ENCODE measurements at places on chromosomes 16 and 17.

- DNase-seq = no peak
Observed at GRCh38 chr17:79012563-79013134, 3.1 kb upstream of the CANT1 start.

DNA sequence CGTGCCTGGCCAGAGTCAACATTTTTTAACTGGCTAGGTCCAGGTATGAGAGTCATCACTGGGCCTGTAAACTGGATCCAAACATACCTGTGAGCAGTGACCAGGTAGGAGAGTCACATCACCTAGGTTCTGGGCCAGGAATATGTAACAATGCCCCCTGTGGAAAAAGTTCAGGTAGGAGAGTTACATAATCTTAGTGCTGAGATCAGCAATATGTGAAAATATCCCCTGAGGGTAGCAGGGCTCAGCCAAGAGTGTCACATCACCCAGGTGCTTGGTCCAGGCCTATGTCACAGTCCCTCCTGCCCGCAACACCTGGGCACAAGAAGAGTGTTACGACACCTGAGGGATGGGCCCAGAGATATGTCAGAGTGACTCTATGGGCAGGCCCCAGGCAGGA is 2104.7 kb downstream of the TP53TG3F start:
- no peak for DNase-seq

GRCh38 chr16:11557801-11558200 is 28.9 kb downstream of the LITAF start:
- DNase-seq = no peak

DNA sequence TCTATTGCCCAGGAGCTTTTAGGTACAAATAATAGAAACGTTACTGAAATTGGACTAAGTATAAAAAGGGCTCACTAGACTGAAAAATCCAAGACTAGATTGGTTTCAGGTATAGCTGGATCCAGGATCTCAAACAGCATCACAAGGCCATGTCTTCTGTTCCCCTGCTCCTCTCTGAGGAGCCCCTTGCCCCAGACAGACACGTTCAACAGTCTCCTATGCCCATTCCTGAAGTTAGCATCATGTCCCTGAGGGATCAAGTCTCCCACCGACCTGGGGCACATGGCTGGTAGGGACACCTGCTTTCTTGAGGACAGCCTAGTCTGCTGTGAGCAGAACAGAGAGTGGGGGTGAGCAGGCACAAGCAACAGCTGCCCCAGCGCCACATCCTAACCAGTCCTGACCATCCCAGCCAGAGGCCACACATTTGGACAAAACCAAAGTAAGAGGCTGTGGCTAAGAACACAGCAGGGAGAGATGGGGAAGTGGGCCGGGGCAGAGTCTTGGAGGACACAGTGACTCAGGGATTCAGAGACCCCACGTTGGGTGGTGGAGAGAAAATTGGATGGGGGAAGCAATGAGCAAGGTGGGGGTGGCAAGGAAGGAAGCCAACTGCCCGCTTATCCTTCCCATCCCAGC is 10.5 kb upstream of the MMP2 start:
- no peak for DNase-seq

DNA sequence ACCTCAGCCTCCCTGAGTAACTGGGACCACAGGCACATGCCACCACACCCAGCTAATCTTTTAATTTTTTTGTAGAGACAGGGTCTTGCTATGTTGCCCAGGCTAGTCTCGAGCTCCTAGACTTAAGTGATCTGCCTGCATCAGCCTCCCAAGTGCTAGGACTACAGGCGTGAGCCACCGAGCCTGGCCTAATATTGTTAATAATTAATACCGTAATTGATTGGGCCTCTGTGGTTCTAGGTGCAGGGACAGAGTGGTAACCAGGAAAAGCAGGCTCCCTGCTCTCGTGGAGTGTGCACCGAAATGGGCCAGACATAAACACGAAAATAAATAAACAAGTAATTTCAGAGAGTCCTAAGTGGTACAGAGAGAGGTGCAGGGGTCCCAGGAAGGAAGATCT is 241.0 kb downstream of the GSG1L start:
- no peak for DNase-seq

- no peak for DNase-seq
Observed at GRCh38 chr16:63945806-63946205, 1176.1 kb downstream of the CDH11 start.

- DNase-seq = no peak
Observed at GRCh38 chr17:80012765-80013741, 22.6 kb downstream of the TBC1D16 start.

DNA sequence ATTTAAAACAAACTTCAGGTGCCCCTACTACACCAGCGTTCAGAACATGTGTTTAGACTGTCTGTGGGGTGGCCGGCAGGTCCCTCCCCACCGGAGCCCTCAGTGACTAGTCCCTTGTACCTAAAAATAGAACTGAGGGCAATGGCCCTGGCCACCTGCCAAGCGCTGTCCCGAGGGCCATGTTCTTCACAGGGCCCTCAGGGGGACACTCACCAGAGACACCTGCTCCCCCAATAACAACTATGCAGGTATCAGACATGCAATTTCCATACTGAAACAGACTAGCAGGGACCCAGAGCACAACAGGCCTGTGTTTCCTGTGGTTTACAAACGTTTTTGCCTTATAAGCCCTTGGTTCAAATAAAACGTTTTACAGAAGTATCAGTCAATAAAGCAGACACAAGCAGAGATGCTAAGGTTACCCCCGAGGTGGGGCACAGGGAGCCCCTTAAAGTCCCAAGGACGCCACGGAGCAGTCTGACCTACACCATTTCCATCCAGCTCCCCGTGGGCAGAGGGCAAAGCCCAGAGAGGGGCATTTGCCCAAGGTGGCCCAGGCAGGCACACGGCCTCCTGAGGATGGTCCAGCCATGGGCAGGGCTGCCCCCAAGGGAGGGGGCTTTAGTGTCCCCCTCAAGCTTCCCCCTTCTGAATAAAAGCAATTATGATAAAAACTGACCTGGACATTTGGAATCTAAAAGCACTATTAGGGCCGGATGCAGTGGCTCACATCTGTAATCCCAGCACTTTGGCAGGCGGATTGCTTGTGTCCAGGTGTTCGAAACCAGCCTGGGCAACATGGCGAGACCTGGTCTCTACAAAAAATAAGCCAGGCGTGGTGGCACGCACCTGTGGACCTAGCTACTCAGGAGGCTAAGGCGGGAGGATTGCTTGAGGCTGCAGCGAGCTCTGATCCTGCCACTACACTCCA is 896 bp upstream of the MYLK3 start:
- DNase-seq = peak; percentile 31

GRCh38 chr17:82152556-82153294 is 54.7 kb upstream of the FASN start:
- DNase-seq = no peak

DNA sequence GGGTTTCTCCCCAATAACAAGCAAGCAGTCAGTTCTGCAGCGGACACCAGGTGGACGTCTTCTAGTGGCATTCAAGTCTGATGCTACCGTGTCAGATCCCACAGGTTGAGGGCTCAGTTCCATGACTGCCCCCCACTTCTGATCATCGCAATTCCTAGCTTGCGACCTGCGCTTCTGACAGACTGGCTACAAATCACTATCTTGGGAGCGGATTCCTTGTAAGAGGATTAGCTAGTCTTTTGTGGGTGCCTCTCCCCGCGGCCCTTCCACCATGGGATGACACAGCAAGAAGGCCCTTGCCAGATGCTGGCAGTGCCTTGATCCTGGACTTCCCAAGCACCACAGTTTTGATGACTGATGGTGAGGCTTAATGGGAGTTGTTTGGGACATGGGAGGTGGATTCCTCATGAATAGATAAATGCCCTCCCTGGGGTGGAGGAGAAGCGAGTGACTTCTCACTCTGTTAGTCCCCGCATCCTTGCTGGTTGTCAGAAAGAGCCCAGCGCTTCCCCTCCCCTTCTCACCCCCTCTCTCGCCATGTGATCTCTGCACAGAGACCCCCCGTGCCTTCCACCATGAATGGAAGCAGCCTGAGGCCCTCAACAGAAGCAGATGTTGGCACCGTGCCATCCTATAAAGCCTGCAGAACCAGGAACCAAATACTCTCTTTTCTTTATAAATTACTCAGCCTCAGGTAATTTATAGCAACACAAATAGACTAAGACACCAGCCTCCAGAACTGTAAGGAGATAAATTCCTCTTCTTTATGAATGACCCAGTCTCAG is 19.1 kb downstream of the CDIP1 start:
- DNase-seq = no peak

DNA sequence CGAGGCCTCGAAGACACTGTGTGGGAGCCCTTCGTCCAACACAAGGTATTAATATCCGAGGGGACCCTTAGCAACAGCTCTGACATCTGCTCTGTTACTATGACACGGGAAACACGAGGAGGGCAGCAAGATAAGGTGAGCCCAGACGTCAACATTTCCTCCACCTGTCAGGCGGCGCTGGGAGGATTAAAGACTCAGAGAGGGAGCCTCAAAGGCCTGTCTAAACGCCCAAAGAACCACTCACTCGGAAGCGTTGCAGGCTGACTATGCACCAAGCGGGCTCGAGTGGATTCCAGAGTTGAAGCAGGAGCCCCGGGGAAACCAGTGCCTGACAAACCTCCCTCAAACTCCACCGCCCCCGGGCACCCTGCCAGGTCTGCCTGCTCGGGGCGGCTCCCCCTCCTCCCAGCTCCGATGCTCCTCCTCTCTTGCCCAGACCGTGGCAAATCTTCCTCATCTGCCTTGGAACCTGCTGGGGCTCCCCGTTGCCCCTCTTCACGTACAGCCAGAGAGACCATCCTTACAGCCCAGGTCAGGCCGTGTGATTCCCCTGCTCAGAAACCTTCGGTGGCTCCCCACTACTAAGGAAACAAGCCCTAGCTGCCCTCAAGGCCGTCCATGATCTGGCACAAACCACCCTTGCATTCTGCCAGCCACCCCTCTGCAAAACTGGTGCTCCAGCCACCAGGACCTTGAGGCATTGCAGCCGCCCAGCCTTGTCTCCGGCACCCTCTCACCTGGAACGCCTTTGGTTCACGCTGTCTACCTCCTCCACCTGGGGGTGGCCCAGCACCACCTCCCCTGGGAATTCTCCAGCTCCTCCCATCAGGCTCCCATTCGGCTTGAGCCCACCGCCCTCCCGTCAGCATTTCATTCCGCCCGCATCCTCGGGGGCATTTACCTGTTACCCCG is 16.2 kb downstream of the RPH3AL start:
- DNase-seq = no peak

DNA sequence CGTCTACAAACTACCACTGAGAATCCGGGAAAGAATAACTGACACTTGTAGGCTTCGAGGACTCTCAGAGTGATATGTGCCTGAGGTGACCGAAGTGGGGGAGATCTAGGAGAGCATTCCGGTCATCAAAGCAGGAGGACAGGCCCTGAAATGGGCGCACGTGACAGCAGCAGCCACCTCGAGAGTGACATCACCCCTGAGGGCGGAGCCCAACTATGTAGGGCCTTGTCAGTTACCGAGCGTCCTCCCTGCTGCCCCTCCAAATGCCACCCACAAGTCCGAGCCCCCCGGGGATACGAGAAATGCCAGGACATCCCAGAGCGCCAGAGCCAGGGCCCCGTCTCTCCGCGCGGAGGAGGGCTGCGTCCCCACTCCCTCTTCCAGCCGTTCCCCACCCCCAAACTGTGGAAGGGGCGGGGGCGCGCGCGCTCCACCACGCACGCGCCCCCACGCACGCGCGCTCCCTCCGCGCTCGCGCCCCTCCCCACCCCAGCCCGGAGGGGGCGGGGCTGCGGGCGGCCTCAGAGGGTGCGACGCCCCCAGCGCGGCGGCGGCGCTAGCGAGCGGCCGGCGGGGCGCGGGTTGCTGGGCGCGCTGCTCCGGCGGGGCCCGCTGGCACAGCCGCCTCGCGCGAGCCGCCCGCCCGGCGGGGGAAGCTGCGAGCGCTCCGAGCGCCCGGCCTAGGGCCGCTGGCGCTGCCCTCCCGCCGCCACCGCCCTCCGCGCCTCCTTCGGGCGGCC is at the start of gene TANC2:
TSS of gene TANC2 (plus strand) at position 550 of the 740 bp plus-strand sequence. CDS start 43,325 bp downstream, outside the sequence.
- DNase-seq = peak; percentile 85

DNA sequence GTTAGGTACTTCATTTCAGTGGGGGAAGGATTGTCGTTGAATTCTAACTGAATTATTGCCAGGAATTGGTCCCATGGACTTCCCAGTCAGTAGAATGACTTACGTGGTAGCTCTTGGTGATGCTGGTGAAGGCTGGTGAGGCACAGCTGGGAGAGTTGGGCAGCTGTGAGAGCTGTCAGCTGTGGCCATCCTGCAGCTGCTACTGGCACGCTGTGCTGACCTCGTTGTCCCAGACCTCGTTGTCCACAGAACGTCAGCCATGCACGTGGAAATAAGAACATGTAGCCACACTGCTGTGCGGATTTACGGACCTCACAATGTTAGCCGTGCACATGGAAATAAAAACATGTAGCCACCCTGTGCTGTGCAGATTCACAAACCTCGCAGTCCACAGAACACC is 102.3 kb downstream of the NPIPB11 start:
- DNase-seq = no peak

GRCh38 chr17:19537111-19537510 is 3.5 kb downstream of the SLC47A1 start:
- DNase-seq = no peak

DNA sequence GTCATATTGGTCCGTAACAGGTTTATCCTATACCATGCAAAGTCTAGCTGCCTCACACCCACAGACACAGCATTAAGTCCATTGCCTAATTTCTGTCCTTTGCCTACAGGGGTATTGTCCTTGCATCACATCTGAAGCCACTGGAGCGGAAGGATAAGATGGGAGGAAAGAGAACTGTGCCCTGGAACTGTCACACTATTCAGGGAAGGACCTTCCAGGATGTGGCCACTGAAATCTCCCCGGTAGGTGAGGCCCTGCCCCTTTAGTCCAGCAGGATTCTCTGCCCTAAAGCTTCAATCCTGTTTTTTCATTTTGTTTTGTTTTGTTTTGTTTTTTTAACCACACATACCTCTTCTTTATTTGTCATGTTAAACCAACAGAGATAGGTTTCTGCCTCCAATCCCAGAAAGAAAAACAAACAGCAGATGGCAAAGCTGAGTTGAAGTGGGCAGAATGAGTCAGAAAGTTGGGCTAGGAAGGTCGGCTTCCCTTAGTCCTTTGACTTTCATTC is 2.2 kb upstream of the EFTUD2 start:
- DNase-seq = peak; percentile 86

DNA sequence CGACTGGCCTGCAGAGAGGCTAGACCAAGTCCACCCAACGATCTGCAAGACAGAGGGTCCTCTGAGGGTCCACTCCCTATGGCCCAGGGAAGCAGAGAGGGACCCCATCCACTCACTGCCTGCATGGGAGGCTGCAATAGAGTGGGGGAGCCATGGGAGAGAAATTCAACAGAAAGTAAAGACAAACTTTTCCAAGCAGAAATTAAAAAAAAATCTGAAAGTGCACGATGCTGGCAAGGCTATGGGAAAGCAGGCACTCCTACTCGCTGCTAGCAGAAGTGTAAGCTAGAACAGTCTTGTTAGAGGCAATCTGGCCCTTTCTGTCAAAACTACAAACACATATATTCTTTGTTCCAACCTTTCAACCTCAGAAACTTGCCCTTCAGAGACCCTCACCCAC is 85.4 kb downstream of the GAS7 start:
- no peak for DNase-seq

- no peak for DNase-seq
Observed at GRCh38 chr17:79495665-79496064, 115.2 kb downstream of the RBFOX3 start.

Measured in mesenchymal stem cell (in vitro differentiated cells and primary cell).